Hypothalamus (tissue), 51 donors: ENCODE measurements at places on chromosomes 5 and 9.

DNA sequence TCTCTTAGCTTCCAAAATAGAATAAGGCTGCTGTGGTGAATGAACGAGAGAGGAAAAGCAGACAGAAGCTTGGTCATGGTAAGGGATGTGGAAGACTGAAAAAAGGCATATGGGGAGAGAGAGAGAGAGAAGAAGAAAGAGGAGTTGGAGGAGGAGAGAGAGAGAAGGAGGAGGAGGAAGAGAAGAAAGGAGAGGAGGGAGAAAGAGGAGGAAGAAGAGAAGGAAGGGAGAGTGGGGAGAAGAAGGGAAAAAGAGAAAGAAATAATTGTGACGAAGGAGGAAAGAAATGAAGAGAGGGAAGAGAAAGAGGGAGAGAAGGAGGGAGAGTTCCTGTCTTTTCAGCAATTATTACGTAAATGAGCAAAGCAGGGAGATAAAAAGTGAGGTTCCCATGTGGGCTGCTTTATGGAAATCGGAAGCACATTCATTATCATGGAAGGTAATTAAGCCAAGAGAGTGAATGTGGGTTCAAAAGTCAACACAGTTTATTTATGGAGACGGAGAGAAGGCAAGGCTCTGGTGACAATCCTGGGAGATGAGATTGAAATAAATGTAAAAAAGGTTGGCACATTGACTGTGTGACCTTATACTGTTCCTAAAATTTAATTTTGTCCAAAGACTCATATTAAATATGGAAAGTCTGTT lies 611.2 kb downstream of the KIF4B start:
- DNase-seq, result no peak

GRCh38 chr5:24222876-24223275 lies 421.9 kb downstream of the CDH10 start:
- no peak for DNase-seq

- DNase-seq, result no peak
These were observed 887.1 kb downstream of the MAT2B start for GRCh38 chr5:164392531-164392930.

DNA sequence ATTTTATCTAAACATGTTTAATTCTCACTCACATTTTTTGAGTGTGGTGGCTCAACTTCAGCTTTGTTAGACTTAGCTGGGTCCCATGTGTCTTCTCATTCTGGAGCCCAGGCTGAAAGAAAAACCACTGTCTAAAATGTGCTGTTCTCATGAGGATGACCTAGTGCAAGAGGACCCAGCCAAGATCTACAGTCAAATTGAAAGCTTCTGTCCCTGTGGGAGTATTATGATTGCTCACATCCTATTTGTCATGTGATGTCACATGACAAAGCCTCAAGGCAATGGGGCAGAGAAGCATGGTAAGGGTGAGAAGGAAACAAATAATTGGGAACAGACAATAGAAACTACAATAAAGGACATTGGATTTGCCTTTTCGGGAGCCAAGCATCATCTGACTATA lies 113.4 kb upstream of the ASTN2 start:
- no peak for DNase-seq

- DNase-seq, result no peak
These were observed 465.4 kb downstream of the RASEF start for GRCh38 chr9:82597241-82598203.

DNA sequence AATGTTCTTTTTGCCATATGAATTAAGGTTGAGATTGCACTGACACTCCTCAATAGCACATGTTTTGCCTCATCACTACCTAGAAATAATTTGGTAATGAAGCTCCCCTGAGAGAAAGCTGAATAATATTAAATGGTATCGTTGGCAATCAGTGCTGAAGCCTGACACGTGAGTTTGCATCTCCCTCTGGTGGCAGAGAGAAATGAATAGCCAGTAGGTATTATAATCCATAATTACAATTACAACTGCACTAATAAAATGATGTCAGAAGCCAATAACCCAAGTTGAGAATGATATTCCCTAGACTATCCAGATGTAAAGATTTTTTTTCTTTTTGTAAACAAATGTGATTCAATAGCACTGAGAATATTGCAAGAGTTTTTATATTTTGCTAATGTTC lies 700.3 kb downstream of the PTPRD start:
- no peak for DNase-seq

DNA sequence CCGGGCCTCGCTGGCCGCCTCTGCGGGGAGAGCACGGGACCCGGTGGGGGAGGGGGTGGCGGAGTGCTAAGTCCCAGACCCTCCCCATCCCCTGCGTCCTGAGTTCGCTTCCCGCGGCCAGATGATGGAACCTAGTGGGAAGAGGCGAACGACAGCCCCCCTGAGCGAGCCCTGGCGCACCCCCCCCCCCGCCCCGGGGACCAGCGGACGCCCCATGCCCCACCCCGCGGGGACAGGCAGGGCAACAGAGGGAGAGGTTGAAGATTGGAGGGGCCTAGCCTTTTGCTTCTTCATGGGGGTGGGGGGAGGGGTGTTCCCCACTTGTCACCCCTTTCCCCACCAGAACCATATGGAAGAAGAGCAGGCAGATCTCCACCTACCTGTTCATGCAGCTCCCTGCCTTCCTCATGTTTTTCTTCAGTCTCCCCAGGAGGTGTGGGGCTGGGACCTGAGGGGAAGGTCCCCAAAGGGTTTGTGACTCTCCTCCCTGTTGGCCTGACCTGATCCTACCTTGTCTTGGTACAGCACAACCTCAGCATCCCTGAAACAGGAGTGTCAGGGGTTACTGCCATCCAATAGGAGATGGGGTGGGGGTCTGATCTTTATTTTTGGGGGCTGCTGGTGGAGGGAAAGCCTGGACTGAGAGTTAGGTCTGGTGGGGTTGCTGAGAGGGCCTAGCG lies 485 bp downstream of the FAM53C start:
- DNase-seq, result no peak

DNA sequence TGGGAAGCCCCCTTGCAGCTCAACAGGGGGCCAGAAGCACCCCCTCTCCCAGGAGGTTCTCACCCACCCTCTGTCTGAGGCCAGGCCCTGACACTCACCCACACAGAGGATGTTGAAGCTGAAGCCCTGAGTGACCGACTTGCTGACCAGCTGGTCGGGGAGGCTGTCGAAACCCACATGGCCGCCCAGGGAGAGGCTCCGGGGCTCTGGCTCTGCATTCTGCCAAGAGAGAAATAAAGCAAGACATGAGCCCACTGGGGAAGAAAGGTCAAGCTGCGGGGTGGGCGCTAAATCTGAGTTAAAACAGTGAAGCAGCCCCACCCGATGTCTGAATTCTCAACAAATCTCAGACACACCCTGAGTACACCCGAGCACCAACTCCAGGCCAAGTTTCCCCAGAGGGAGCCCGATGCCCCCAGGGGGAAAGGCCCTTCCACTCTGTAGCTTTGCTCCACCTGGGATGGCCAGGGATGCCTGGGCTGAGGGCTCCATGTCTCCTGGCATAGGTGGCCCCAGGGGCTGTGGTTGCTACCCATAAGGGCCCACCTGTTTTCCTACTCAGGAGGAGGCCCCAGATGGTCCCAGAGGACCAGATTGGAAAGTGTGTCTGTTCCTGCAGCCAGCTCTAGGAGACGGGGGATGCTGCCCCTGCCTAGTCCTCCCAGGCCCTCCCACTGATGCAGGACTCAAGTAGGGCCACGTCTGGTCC lies 11.6 kb downstream of the SEPTIN8 start:
- DNase-seq, result no peak

DNA sequence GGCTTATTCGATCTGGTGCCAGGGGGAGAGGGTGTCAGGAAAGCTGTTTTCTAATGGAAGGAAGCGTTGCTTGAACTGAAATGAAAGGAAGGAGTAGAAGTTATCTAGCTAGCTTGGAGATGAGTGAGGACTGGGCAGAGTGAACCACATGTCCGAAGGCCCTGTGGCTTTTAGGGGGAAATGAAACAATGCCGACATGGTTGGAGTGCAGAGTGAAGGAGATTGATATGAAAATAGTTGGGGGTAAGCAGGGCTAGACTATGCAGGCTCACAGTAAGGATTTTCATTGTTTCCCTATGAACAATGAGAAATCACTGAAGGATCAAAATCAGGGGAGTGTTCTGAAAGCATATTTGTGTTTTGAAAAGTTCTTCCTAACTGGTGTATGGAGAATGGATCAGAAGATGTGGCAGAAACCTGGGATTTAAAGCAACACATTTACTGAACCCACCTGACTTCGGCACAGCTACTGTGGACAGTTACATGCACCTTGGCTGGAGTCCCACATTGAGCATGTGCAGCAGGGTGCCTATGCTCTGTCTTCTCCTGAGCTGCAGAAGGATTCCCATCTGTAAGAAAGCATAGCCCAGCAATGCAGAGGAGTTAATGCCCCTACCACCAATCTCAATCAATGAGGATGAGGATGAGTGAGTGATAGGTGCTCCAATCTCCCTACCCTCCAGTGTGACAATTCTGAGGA lies 144.4 kb upstream of the TBCA start:
- no peak for DNase-seq

- no peak for DNase-seq
These were observed 80.8 kb upstream of the IER5L start for GRCh38 chr9:129258823-129259301.

- no peak for DNase-seq
These were observed 606.8 kb downstream of the SLCO4C1 start for GRCh38 chr5:101689306-101689705.

GRCh38 chr9:119963798-119964372 lies 594.6 kb upstream of the BRINP1 start:
- no peak for DNase-seq
